SJSA1 (cell line): ENCODE measurements at places on chromosomes 16 and 17.

- no peak for DNase-seq
Measured at GRCh38 chr16:88698646-88699045, 7.6 kb downstream of the RNF166 start.

GRCh38 chr16:80161799-80162739, 378.7 kb upstream of the DYNLRB2 start:
- no peak for DNase-seq

DNA sequence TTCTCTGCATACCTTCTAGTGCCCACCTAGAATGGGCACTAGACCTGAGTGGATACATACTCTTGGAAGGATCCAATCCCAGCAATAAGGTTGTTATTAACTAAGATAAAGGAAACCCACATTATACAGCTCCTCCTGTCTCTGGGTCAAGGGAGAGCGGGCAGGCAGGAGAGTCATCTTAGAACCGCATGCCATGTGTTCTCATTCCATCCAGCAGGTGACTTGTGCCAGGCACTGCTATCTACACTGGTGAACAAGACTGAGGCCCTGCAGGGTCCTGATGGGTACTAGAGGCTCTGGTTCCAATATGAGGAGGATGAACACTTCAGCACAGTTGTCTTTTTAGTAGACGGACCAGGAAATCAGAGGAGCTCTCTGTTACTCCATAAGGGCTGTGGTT, 5.9 kb upstream of the CD300H start:
- no peak for DNase-seq

DNA sequence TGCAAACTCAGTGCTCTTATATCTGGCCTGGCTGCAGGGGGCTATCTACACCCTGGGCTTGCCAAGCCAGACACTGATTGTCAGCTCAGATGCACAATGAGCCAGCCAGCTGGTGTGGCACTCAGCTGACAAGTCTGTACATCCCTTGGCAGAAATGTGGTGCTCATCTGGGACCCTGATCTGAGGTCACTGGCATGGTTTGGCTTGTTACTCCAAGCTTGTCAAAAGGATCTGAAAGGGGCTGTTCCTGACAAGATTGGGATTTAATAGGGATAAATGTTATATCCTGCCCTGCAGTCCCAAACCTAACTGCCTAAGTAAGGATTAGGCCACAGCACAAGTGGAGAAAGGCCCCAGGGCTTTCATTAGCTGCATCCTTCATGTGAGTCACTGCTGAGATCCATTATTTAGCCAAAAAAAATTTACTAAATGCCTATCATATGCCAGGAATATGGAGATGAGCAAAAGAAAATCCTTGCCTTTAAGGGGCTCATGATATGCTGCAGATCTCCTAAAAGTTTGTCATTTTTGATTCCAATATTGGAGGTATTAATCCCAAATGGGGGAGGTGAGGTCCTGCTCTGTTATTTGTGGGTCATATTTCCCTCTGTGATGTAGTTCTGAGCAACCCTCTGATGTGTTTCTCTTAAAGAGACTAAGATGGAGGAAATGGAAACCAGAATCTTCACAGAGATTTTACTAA, 6.3 kb downstream of the SLC6A2 start:
- no peak for DNase-seq

- DNase-seq = peak; percentile 28
Measured at GRCh38 chr17:57957886-57958285, 2.7 kb upstream of the CUEDC1 start.

GRCh38 chr17:41559548-41559947, 12.3 kb downstream of the KRT9 start:
- DNase-seq = no peak

DNA sequence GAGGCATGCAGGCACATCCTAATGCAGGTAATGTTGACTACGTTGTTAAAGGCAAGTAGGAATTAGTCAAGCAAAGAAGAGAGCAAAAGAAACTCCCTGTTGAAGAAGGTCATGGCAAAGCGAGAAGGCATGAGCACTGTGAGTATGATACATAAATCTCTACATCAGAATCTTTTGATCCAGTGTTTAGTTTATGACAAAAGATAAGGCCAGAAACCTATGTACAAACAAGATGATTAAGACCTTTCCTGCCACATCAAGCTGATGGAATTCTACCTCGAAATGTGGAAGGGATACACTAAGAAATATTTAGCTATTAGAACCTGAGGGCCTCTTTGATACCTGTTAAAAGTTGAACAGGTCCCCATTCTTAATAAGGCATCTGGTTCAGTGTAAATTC, 20.2 kb downstream of the SYCE1L start:
- DNase-seq = no peak

GRCh38 chr17:79942591-79943346, 92.9 kb downstream of the TBC1D16 start:
- DNase-seq = peak; percentile 69

DNA sequence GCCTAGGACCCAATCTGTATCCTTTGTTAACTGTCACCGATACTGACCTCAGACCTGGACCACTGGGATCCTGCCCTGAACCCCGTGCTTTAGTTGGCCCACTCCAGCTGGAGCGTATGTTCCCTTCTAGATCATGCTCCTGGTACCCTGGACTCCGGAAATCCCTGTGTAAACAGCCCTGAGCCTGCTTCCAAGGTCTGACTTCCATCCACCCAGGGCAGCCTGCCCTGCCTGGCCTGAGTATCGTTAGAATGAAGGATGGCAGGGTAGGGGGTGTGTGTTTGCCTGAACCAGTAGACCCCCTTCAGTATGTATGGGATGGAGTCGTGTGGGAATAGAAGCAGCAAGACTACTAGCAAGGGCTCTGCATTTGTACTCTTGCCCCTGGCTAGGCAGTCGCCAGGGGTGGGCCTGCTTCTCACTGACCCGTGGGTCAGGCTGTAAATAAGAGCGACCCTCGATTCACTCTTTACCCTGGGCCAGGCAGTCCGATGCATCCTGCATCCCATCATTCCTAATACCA, 691 bp upstream of the TMEM98 start:
- no peak for DNase-seq

GRCh38 chr17:64507413-64507782, 621 bp downstream of the CEP95 start:
- DNase-seq = no peak

DNA sequence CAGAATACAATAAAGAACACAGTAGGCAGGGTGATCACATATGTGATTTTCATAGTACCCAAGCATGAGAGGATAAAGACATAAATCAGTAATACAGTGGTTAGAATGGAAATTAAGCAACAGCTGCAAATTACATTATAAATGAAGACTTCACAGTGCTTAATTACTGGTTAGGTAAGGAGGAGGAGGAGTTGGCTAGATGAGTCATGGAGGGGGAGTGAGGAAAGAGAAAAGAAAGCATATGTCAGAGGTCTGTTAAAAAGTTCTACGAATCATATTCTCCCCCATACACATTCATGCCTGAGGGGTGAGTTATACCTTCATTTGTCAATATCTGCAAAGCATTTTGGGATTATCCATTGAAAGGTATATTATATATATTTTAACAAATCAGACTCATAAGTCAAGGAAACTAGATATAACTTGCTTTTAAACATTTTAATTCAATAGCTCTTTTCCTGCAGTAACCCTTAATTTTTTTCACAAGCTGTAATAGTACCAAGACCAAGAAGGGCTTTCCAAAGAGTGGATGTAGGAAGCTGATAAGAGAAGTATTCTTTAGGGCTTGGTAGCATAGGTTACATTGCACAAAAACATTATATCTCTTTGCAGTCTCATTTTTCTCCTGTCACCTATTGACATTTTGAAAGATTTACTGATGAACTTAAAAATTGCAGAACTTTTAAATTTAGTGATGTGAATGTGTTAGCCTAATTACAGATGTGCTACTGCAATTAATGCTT, 99.3 kb downstream of the STXBP4 start:
- DNase-seq = no peak

DNA sequence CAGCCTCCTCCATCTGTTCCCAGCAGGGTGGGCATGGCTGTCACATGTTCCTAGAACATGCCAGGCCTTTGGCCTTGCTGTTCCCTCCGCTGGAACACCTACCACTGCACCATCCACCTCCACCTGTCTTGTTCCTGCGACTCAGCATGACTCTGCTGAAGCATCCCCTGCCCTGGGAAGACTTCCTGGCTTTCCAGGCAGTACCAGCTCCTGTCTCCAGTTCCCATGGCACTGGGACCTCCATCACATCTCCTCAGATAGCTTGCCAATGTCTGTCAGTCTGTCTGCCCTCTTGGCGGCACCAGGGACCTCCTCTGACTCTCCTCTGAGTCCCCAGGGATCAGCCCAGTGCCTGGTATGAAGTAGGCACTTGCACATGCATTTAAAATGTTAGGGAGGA, 15.7 kb downstream of the PDP2 start:
- no peak for DNase-seq

GRCh38 chr17:35460354-35460851, 11.8 kb upstream of the SLFN13 start:
- DNase-seq = no peak

DNA sequence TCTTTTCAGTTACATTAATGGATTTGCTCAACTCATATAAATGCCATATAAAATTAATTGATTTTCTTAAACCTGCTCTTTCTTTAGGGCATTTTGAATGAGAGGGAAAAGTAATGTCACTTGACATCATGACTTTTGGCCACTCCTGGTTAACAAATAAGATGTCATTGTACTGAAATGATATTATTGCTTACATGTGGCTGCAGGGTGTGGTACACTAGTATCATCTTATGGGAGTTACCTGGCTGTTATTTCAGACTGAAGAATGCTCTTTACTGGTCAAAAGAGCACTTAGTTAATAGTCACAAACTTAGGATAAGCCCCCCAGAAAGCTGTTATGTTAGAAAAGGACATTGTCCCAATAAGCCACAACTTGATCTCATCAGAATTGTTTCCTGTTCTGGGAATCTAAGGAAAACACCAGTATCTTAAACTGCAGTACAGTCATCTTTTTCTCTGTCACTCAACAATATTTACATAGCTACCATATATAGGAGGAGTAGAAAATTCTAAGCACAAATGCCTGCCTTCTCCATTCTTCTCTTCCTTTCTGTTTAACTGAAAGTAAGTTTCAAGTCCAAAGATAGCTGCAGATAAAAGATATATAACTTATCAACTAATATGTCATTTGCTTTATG, 53.9 kb upstream of the MRC2 start:
- DNase-seq = no peak

DNA sequence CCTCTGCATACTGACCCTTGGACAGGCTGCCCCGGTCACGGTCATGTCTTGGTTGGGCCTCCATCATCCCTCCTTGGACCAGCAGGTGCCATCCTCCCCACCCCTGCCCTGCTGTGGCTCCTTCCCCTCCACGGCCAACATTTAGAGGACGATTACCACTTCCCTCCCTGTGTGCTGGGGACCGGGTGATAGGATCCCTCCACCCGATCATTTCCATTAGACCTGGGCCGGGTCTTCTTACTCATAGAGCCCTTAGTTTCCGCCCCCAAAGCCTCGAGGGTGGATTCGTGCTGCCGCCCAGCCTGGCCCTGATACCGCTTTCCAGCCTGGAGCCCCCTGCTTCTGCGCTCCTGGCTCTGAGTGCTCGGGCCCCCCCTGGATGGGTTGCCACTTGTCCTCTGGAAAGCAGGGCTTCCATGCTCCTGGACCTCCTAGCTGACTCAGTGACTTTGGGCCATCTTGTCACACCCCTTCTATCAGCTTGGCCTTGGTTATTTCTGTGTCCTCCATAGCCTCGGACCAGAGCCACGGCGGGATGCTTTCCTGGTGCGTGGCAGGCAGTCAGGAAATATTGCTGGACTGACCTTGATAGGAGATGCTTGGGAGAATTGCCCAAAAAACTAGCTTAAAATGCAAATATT, 171.4 kb downstream of the SEC14L1 start:
- no peak for DNase-seq

DNA sequence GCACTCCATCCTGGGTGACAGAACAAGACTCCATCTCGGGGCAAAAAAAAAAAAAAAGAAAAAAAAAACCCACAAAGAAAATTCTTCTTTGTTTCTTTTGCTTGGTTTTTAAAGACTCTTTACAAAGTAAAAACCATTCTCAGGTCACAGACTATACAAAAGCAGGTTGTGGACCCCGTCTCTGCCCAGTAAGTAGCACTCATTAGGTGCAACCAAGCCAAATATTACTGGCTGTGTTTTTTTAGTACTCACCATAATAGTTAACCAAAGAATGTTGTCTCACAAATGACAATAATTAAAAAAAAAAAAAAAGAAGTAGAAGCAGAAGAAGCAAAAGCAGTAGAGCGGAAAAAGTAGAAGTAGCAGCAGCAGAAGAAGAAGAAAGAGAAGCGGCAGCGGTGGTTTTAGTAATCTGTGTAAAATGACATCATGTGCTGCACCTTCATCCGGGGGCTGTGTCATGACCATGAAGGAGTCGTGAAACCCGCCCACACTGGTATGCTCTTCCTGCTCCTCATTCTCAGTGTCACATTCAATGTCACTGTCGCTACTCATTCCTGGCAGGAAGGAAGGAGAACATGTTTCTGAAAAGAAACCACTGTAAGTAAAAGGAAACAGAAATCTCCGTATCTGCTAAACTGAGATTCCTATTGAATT, 105.4 kb downstream of the TRIM37 start:
- DNase-seq = peak; percentile 94

DNA sequence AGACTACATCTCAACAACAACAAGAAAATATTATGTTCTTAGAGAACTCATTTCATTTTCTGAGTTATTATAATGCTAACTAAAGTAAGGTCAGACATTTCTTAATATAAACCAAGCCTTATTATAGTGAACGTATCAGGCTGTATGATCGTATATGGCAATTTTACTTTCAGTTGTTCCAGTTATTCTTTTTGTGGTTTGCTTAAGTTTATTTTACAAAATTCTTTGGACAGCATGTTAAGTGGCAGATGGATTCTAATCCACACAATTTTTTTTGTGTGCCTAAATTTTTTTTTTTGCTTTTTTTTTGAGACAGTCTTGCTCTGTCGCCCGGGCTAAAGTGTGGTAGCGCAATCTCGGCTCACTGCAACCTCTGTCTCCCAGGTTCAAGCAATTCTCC, 59.0 kb downstream of the VMP1 start:
- no peak for DNase-seq

DNA sequence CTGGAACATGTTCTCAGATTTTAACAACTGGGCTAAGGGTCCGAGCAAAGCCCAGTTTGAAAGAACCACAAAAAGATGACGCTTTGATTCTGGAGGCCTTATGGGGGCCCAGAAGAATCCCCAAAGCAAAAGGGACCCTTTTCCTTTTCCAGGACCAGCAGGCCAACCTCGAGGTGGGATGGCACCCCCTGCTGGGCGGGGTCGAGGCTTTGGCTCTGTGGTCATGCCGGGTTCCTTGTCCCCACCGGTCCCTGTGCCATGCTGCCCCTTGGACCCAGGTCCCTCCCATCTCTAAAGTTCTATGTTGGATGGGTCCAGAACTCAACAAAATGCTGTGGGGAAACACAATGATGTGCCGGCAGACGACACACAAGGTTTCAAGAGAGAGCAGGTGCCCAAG, 30.9 kb downstream of the TMEM204 start:
- DNase-seq = no peak

DNA sequence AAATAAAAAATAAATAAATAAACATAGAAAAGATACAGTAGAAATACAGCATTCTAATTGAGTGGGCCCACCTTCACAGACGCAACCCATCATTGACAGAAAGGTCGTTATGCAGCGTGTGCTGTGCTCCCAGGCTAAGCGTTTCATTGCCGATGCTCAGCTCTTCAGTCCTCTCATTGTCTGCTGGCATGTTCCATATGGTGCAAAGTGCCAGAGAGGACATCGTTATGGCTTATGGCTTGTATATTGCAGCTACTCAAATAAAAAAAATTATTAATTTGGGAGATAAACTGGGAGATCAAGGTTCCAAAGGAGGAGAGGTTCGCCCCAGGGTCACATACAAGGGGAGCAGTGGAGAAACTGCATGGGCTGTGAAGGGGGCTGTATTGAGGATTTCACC, 11.3 kb upstream of the UBALD2 start:
- DNase-seq = no peak
